ENCODE measurements at places on chromosomes 2 and 18.

- DNase-seq = no peak
These were observed 21.5 kb upstream of the ATP9B start for GRCh38 chr18:79047556-79048244.

DNA sequence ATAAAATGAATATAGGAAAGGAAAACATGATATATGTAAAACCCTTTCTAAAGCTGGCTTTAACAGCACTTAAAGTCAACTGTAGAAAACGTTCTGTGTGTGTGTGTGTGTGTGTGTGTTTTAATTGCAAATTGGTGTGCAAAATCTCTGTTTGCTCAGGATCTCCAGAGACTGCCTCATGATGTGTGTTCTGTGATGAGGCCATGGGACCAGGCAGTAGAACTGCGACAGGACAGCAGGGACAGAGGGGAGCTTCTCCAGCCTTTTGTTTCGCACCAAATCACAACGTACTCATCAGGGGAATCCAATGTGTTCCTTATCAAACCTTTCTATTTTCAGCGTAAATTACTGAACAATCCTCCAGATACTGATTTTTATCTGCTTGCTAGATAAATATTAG is 66.7 kb downstream of the NXPH2 start:
- DNase-seq = no peak

GRCh38 chr2:167595839-167596471 is 651.4 kb downstream of the STK39 start:
- DNase-seq = no peak

DNA sequence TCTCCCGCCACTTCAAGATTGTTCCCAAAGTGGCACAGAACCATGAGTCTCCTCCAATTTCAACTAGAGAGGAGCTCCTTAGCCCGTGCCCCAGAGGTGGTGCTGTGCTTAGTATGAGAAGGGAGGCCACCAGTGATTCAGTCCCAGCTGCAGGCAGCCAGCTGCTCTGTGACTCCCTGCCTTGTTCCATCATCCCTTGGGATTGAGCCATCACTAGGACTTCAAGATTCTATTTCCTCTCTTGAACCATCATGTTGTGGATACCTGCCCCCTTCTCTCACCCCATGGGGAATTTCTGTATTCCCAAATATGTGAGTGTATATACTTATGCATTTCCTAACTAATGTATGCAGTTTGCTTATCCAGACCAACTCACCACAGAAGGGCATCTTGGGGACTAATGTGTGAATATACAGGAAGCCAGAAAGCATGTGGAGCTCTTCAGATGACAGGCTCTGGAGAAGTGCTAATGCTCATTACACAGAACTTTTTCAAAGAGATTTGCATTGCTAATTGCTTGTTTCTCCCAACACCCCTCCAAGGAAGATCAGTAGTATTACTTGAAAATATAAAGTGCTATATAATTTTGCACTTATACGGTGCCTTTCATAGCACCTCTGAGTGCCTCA is 111.0 kb upstream of the MAP3K20 start:
- DNase-seq = no peak

GRCh38 chr2:228599297-228599696 is 417.8 kb upstream of the SPHKAP start:
- DNase-seq = no peak

GRCh38 chr2:96931466-96931865 is 54.9 kb downstream of the FAM178B start:
- DNase-seq = no peak

DNA sequence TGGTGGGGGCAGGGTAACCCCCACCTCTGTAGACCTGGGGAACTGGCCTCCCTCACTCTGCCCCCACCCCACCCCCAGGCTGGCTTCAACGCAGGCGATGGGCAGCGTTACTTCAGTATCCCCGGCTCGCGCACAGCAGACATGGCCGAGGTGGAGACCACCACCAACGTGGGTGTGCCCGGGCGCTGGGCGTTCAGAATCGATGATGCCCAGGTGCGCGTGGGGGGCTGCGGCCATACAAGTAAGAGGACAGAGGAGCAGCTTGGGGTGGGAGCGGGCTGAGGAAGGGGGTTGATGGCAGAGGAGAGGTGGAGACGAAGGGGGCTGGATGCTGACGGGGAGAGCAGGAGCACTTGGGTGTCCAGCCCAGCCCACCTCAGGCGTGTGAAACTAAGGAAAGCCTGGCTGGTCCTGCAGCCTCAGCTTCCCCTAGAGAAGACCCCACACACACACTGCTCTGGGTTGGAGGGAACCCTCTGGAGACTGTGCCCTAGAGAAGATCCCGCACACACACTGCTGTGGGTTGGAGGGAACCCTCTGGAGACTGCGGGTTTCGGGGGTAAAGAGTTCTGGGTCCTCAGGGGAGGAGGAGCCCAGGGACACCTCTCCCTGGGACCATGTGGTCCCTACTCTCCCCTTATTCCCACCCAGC is 36.2 kb downstream of the SNED1 start:
- no peak for DNase-seq

GRCh38 chr2:171999161-171999560 is 592 bp upstream of the METAP1D start:
- no peak for DNase-seq

GRCh38 chr18:7617738-7618422 is 50.8 kb downstream of the PTPRM start:
- DNase-seq = no peak

DNA sequence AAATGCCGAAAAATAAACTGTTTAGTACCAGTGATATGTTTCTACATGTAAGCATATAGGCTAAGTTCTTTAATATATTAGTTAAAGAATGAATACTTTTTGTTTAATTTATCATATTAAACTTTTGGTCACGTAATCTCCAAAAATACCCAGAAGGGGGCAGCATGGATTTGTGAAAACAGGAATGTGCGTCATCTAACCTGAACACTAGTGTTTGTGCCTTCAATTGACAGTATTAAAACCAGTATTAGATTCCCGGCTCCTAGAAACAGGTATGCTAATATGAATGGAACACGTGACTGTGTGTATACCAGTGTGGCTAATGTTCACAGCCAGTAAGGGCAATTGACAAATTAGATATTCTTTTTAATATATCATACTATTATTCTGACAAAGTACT is 51.8 kb downstream of the WDR7 start:
- no peak for DNase-seq

DNA sequence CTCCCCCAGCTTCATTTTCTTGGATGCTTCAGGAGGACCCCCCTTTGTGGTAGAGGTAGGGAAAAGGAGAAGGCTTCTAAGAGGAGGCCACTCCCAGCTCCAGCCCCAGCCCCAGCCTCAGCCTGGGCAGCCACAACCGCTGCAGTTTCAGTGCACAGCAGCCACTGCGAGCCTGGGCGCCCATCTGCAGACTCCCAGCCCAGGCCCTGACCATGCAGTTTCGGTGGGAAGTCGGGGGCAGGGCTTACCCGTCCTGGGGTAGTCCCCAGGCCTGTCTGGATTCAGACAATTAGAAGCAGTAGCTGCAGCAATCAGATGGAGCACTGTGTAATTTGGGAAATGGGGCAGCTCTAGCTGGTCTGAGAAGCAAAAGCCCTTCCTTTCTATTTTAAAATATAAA is 28.6 kb downstream of the ITM2C start:
- peak; percentile 32 for DNase-seq

GRCh38 chr18:24837066-24837465 is 376.6 kb downstream of the HRH4 start:
- DNase-seq = no peak

DNA sequence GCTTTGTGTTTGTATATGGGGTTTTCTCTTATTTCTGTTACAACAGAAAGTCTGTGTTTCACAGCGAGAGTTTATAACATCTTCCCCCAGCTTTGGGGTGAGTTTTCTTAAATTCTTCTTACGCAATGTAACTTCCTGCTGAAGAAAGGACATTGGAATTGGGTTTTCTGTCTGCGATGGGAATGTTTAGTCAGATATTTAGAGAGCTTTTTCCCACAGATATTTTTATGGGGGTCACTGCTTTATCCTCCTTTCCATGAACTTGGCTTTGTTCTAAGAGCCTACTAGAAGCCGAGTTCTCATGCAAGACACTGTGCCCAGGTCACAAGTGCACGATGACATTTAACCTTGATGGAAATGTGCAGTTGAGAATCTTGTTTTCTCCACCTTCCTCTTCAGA is 22.1 kb downstream of the B3GNT2 start:
- DNase-seq = no peak

GRCh38 chr2:25551316-25551715 is 122.1 kb downstream of the DTNB start:
- DNase-seq = no peak

- DNase-seq = no peak
These were observed 28.4 kb upstream of the SELENOI start for GRCh38 chr2:26317377-26318105.

DNA sequence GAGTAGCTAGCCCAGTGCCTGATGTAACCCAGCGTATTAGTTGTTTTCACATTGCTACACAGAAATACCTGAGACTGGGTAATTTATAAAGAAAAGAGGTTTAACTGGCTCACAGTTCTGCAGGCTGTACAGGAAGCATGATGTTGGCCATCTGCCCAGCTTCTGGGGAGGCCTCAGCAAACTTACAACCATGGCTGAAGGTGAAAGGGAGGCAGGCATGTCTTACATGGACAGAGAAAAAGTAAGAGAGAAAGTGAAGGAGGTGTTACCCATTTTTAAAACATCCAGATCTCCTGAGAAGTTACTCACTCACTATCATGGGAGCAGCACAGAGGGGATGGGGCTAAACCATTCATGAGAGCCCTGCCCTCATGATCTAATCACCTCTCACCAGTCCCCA is 6.1 kb upstream of the CYRIA start:
- no peak for DNase-seq

DNA sequence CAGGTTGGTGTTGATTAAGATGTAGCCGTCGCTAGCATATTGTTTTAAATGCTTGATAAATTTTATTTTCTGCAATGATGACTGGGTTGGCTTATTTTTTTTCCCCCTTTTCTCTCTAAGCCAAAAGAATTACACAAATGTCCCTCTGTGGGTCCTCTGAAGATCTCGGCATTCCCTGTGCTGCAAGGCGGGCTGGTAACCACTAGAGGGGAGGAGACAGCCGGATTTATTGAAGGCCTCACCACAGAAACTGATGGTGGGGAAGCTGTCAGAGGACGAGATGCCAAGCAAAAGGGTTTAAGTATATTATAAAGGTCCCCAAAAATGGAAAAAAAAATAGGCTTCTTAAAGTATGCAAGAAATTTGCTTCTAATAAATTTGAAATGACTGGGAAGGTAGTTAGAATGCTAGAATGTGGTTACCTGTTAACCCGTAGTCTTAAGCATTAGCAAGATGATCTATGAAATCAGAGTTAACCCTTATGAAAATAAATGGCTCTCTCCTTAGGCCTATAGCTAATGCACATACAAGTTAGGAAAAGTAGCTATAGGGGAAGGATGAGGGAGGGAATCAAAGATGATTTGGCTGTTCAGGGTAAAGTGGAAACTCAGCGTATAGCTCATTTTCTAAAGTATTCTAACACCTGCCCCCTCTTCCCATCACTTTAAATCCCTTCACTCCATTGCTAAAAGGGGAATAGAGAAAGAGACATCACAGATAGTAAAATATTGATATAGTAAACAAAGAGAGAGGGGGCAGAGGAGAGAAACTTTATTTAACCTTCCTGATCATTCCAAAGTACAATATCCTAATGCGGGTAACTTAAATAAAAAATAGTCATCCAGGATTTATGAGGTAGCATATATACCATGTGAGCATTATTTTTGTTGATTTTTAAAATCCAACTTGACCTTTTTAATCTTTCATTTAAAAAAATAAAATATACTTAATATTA is 894.5 kb upstream of the POU3F3 start:
- DNase-seq = no peak

- DNase-seq = no peak
These were observed 6.4 kb downstream of the ABCG8 start for GRCh38 chr2:43845181-43845580.

- DNase-seq = no peak
These were observed 22.2 kb downstream of the FAM110C start for GRCh38 chr2:24107-24506.

GRCh38 chr18:41906528-41907146 is 48.4 kb upstream of the PIK3C3 start:
- DNase-seq = no peak

DNA sequence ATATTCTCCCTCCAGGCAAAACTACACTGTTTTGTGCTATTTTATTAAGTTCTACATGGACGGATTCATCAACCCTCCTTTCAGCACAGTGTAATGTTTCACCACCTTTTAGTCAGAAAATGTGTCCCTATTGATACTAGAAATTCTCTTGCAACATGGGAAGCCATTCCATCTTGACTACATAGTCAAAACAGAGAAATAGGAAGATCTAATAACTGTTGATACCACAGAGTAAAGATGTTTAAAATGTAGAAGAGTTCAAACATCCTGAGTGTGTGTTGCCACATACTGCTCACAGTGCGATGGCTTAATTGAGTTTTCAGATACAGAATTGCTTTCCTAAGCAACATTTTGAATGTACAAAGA is 492.2 kb upstream of the RAB12 start:
- DNase-seq = no peak

DNA sequence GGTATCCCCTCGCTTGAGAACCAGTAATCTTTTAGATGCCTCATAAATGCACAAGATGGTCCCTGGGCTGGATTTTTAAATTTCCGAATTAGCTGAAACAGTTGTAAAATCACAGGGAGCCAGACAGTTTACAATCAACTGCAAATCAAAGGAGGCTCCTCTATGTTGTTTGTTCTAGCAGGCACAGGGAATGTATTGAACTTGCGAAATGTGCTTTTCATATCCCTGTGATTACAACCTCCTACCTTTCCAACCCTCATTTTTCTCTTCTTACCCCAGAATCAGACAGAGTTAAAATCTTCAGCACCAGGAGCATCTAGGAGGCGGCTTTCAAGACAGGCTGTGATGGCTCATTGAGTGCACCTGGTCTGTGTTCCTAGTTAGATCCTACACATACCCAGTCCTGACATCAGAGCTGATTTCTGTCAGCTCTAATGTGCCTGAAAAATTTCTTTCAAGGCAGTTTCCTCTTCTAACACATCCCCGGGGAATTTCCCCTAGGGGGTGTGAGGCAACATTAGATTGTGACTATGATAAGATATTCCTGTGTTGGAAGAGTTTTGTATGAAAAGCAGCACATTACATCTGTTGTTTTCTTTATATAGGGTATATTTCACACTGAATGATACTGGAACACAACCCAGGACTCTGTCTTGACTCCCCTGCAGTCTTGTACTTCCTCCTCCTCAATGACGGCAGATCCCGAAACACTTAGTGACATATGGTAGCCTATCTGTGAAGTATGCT is 17.9 kb upstream of the CAVIN2 start:
- DNase-seq = no peak

GRCh38 chr2:64063924-64064331 is 44.7 kb upstream of the VPS54 start:
- no peak for DNase-seq

- DNase-seq = no peak
These were observed 22.7 kb downstream of the RNF152 start for GRCh38 chr18:61870151-61870550.

All from activated naive CD8-positive, alpha-beta T cell treated with anti-CD3 and anti-CD28 coated beads, Interleukin-2, amount 10 ng/mL, durations not matched to agents 7 days and 5 days (primary cell).